ENCODE measurements at places on chromosomes 13 and 19. TPM values are rescaled to one million over a fixed set of nuclear protein-coding genes. Genes with fewer than 3 reads are reported as not detected.

DNA sequence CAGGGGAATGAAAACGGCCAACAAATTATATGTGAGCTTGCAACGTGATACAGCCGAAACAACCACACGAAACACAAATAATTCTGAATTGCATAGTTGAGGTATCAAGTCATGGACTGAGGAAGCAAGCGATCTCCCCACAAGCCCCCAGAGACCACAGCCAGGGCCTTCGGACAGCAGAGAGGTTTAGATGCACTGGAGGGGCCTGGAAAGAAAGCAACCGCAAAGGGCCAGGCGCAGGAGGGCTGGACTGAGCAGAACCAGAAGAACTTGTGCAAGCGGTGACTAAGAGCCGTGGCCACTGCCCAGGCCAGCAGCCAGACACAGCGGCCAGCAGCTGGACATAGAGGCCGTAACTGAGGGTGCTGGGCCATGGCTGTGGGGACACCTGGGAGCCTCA, 131.4 kb downstream of the TNFRSF19 start:
- DNase-seq: no peak

DNA sequence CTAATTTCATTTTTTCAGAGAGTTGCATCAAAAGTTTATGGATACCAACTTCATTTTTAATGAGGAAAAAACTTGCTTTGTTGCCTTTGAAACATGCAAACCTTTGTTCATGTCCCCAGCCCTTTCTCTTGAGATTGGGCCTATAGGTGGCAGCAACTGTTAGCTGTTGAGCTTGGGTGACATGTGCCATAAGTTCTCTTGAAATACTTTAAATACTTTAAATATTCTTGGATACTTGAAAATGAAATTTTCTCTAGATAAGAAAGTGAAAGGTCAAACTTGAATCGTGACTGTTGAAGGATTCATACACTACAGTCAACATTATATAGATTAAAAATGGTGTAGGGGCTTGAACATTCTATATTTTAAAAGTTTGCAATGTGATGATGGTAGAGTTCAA, 294.9 kb downstream of the NDFIP2 start:
- peak; percentile 82 for DNase-seq

- no peak for DNase-seq
Observed at GRCh38 chr19:33784432-33784831, 12.2 kb upstream of the KCTD15 start.

DNA sequence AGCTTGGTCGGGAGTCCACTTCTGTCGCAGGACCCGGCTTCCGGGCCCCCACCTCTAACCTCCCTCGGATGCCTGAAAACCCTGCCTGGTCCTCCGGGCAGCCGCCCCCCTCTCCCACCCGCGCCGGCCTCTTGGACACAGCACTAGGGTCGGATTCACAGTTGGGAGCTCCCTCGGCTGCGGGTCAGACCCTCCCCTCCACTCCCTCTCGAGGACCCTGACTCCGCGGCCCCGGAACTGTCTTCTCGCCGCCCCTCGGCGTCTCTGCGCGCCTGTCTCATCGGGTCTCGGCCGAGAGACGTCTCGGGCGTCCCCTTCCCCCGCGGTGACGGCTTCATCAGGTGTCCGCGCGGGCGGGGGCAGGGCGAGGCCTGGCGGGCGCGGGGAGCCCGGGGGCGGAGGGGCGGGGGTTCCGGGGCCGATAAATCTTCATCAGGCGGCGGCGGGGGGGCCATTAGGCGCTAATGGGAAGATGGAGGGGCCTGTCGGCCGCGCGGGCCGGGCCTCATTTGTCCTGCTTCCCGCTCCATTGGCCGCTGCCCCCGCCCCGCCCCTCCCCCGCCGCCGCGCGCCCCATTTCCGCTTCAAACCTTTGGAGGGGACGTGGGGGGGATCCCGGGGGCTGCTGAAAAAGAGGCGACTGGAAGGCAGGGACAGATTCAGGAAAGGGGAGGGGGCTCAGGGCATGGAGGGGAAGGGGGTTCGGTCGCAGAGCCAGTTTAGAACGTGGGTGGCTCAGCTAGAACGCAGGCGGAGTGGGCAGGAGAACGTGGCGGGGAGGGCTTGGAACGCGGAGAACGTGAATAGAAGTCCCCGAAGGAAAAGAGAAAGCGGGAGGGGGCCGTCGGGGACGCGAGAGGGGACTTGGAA, 11.8 kb upstream of the ERFL start:
- no peak for DNase-seq

- no peak for DNase-seq
Observed at GRCh38 chr19:2034729-2035589, 16.1 kb downstream of the MKNK2 start.

GRCh38 chr19:6800991-6801484, 28.5 kb downstream of the VAV1 start:
- DNase-seq: peak; percentile 85

- no peak for DNase-seq
Observed at GRCh38 chr13:73851104-73851503, 283.1 kb downstream of the KLF12 start.

- no peak for DNase-seq
Observed at GRCh38 chr19:28224441-28224840, 988.5 kb downstream of the UQCRFS1 start.

DNA sequence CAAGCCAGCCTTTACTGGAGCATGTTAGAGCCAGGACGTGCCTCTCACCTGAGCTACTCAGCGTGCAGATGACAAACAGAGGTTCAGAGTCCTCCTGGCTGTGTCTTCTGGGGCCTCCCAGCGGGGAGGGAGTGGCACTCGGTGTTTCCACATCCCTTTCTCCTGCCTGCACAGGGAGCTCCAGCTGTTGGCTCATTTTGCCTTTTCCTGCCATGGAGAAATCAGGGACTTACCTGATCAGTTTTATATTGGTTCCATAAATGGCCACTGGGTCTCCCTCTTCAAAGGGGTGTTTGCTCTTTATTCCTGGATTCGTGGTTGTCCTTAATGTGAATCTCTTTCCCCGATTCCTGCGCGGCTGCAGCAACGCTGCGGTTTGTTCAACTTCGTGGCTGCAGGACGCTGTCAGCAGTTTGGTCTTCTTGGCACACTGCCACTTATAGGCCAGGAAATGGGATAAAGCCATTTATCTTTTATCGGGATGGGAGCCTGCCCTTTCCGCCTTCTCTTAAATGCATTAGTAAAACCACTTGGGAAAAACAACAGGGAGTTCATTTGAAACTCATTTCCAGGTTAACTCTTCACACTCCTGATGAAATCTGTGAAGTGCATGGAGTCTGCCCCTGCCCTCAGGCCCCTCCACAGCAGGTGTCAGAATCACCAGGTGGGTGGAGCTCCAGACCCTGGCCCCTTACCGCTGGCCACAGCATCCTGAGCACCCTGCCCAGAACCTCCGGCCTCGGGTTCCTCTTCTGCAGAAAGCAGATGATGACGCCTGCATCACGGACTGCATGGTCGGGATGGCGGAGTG, 39.8 kb upstream of the MCF2L start:
- DNase-seq: peak; percentile 19

DNA sequence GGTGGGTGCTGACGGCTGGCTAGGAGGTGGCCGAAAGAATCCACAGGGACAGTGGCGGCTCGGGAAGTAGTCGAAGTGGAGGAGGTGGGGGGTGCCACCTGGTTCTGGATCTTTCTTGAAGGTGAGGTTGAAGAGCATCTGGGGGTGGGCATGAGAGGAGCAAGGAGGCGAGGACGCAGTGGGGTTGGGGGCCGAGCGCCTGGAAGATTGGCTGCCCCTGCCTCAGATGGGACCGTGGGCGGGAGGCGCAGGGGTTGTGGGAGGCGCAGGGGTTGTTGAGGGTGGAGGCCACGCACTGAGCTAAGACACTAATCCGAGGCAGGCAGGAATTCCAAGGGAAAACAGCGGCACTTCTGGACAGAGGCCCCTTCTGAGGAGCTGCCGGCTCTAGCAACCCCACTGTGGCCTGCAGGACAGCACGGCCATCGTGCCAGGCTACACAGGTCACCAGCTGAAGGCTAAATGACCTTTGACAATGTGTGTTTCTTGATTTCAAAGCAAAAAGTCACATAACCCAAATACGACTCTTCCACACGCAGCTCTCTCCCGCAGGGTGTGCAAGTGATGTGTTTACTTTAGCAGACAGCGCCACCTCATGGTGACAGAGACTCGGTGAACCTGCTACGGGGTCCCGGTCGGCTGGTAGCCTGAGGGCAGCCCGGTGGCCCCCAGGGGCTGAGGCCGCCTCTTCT, 44.1 kb upstream of the RANBP3 start:
- peak; percentile 71 for DNase-seq

GRCh38 chr19:41528106-41528505, 47.9 kb upstream of the CEACAM21 start:
- DNase-seq: no peak

DNA sequence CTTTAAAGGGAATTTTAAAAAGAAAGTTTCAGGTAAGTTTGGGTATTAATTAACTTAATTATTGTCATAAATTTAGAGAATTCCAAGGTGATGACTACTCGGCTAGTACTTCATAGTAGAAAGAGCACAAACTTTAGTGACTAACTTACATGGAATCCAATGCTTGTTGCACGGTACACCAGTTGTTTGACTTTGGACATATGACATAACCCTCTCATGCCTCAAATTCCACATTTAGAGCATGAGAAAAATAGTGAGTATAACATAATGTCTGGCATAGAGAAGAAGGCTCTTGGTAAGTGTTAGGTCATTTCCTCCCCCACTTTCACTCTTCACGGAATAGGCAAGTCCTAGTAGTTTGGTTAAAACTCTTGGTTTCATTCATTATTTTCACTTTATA, 1249.4 kb upstream of the SLC10A2 start:
- DNase-seq: peak; percentile 100

DNA sequence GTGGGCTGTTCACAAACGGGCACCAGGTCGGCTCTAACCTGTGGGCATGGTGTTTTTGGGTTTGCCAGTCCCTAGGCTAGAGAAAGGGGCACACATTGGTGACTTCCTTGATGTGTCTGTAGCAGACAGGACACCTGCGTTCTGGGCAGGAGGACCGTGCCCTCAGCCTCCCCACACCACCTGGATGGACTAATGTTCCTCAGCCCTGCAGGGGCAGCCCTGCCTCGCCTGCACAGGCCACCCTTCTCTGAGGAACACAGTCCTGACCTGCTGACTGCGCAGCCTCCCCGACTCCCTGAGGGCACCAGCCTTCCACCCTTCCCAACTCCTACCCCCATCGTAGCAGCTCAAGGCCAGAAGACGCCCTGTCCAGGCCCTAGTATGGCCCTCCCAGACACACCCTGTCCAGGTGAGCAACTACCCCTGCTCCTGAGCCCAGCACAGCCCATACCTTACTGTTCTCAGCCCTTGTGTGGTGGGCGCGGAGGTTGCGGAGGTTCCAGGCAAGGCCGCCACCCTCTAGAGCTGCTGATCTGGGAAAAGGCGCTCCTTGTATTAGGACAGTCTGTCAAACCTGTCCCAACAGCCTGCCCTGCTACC, 55.7 kb downstream of the GGACT start:
- DNase-seq: no peak

GRCh38 chr13:79354285-79354684, 51.8 kb downstream of the RBM26 start:
- DNase-seq: no peak

- no peak for DNase-seq
Observed at GRCh38 chr13:91167706-91168385, 179.6 kb upstream of the MIR17HG start.

DNA sequence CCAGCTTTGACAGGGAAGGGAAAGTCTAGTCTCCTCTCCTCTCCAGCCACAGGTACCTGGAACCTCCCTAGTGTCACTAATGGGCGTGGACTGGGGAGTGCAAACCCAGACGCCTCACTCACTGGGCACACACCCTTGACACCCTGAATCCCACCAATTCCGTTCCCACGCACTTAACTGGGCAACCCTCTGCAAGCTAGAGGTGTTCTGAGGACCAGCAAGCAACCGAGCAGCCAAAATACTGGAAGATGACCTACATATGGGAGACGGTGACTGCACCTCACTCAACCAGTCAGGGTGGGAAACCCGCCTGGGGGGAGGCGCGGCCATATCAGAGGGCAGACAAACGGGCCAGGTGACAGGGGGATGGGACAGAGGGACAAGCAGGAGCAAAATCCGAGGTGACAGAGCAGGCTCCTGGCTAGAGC, 991 bp downstream of the ABHD17A start:
- no peak for DNase-seq

- DNase-seq: no peak
Observed at GRCh38 chr19:4909156-4909896, at the start of gene UHRF1. Gene UHRF1 (plus strand): TSS chr19:4909501. CDS start chr19:4910886, 1,385 bp downstream.

GRCh38 chr13:27592865-27593264, 27.5 kb downstream of the LNX2 start:
- no peak for DNase-seq

GRCh38 chr19:54882758-54883157, 8.7 kb downstream of the FCAR start:
- no peak for DNase-seq

DNA sequence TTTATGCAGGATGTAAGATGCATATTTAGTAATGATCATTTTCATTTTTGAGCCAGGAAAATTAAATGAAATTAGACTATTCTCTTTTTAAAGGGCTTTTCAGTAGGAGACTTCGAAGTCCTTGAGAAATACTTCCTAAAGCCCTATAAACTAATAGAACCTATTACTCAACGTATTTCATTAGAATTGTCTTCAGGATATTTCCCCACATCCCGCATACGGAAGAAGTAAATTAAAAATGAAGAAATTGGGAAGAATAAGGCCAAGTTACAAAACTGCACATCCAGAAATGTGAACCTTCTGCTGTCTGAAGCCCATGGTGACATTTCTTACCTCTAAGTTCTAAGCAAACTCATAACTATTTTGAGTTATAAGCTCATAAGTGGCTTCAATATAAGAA, 66.5 kb downstream of the RXFP2 start:
- no peak for DNase-seq

DNA sequence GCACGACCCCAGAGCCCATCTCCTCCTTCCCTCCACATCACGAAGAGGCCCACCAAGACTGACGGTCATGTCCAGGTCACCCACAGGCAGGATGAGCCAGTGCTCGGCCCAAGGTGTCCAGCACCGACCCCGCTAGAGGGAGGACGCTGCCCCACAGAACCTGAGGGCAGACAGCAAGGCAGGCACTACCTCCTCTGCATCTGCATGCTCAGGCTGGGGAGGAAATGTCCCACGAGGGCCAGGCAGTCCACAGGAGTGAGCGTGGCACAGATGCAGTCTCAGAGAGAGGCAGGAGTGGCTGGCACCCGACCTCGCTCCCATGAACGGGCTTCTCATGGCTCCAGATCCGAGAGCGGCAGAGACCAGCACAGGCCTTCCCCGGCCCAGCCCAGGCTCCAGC, 133.2 kb downstream of the TUBA3C start:
- DNase-seq: no peak

- no peak for DNase-seq
Observed at GRCh38 chr13:78060966-78061365, 142.3 kb upstream of the EDNRB start.

- DNase-seq: no peak
Observed at GRCh38 chr19:35742121-35742724, at the start of gene IGFLR1. Gene IGFLR1 (minus strand): TSS chr19:35742452. CDS start chr19:35741180, 1,272 bp downstream.

Gene FUT6
- total RNA-seq: not detected

Gene ALOX5AP
- total RNA-seq: 5.6 TPM

Gene SLC25A23
- total RNA-seq: 53.0 TPM

Gene FCHO1
- 0.80 TPM for total RNA-seq

Gene ZNF878
- total RNA-seq: 0.17 TPM

Gene SULT2A1
- not detected for total RNA-seq

Gene SMIM7
- total RNA-seq: 88.5 TPM

Gene ARRDC5
- not detected for total RNA-seq
